Ureter (tissue), 1 donor: ENCODE measurements at places on chromosomes 5 and 9. TPM values are rescaled to one million over a fixed set of nuclear protein-coding genes. Genes with fewer than 3 reads are reported as not detected.

DNA sequence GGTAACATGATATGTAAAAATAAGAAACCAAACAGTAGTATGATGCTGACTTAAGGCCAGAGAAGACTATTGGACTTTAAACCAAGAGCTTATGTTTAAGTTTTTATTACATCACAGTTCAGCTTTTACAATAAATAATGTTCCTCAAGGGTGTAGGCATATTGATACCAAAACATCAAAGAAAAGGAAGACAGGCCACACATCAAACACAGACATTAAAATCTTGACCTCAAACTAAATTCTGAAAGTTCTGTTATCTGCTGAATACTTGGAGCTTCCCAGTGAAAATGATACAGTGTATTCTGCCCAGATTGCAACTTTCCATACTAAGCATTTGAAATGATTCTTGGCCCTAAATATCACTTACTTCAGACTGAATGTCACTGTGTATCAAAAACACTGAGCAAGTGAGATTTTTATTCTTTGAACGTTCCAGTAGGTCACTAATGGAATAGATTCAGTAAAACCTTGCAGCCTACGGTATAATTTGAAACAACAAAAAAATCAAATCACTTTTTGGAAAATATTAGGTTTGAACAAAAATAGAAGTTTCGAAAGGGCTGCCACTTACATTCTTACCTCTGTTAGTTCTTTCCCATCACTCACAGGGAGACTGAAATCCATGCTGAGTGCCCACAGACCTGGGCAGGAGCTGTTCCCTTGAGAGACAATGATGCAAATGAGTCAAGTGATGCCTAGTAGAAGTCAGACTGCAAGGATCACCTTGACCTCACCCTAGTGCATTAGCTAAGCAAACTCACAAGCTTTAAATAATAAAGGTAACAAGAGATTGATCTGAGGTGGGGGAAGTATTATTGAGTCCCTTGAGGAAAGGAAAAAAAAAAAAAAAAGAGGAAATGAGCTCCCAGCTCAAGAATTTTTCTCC lies 2.5 kb downstream of the LPAR1 start:
- DNase-seq, result no peak

- DNase-seq, result no peak
Observed at GRCh38 chr9:81530310-81530810, 159.0 kb downstream of the TLE1 start.

GRCh38 chr9:82949203-82949602 lies 113.7 kb downstream of the RASEF start:
- DNase-seq, result no peak

DNA sequence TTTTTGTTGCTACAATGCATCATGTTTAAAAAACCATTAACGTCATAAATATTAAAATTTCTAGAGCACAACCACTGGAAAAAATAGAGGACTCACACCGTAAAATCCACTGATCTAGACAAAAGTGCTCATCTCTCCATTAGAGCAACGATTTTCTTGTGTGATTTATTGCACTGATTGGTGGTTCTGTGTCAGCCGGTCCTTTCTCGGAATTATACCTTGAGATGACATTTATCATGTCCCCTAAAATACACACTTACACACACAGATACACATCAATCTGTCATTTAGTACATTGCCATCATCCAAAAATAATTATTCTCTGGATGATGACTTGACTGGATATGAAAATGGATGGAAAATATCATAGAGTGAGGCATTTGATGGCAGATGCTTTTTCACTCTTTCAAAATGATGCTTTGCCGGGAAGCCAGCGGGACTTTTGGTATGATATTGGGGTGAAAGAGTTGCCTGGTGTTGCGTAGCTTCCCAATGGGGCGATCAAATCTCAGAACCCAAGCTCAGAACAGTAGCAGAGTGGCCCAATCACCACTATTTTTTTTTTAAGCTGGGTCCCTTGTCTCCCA lies 226.6 kb downstream of the GAS1 start:
- no peak for DNase-seq

DNA sequence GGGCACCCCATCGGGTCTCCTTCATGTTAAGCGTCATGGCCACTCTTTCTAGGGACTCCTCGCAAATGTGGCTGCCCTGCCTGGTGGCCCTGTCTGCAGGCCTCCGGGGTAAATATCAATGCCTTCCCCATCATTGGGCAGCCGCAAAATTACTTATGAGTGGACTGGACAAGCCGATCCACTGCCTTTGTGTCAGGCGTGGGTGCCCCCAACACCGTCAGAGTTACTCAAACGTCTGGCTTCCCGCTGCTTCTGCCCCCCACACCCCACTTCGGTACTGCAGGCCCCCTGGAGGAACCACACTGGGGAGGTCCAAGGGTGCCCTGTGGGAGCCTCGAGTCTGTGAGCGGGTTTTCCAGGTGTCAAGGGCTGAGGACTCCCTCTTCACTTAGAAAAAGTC lies 3.8 kb downstream of the LHX3 start:
- no peak for DNase-seq

DNA sequence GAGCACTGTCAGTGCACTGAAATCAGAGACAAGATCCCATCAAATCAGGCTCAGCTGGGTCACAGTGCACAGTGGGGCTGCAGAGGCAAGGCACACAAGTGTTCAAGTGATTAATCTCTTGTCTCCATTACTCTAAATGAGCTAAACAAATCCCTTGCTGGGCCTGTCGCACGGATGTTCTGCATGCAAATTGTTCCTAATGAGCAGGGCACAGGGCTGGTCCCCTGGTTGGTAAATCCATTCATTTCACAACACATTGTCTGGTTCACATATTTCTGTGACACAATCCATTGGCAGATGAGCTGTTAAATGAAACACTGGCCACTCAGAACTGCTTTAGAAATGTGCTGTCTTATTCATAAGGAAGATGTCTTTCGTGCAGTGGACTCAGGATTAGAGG lies 167.9 kb upstream of the BRINP1 start:
- no peak for DNase-seq

DNA sequence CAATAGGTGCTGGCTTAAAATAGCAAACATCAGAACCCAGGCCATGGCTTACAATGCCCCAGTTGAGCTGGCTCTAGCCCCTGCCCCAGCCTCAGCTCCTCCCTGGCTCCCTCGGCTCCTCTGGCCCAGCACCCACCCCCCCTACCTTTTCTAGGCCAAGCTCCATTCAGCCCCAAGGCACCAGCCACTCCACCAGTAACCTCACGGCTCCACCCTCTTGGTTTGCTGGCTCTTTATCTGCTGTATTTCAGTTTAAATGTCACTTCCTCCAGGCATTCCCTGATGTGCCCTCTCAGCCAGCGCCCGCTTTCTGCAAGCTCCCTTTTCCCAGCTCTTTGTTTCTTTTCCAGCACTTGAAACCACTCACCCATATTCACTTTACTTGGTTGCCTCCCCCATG lies 10.6 kb downstream of the C1QTNF2 start:
- no peak for DNase-seq

GRCh38 chr5:132289097-132289496 lies 5.1 kb upstream of the SLC22A4 start:
- DNase-seq, result no peak

DNA sequence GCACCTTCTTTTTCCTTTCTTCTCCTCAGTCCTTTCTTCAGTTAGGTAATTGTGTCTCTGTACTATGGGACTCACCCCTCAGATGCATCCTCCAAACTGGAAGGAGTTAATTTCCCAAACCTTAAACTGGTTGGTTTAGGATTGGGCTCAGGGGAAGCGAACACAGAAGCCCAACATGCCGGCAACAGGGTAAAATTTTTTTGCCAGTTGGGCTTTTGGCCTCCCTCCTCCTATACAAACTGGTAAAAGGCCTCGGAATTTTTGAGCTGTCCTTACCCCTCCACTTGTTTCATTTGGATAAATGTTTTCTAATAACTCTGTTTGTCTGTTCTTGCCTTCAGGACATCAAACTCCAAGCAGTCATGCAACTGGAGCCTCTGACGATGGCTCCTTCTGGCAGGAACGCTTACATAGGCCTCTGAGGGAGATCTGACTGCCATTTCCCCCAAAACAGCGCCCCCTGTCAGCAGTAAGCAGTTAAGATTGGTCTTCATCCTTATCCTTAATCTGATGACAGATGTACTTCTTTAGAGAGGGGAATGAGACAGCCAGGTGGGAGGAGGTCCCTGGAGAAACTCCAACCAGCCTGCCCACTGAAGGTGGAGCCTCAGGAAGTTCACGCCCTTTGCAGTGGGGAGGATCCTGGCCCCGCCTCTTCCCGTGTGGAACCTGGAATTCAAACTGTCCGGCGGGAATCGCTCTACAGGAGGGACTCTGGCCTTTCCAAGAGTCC lies 57.8 kb upstream of the SPINK5 start:
- no peak for DNase-seq

Gene STC2
- 8.8 TPM for total RNA-seq

Gene CDO1
- total RNA-seq, result 3.5 TPM

Gene SREK1IP1
- 14.8 TPM for total RNA-seq

DNA sequence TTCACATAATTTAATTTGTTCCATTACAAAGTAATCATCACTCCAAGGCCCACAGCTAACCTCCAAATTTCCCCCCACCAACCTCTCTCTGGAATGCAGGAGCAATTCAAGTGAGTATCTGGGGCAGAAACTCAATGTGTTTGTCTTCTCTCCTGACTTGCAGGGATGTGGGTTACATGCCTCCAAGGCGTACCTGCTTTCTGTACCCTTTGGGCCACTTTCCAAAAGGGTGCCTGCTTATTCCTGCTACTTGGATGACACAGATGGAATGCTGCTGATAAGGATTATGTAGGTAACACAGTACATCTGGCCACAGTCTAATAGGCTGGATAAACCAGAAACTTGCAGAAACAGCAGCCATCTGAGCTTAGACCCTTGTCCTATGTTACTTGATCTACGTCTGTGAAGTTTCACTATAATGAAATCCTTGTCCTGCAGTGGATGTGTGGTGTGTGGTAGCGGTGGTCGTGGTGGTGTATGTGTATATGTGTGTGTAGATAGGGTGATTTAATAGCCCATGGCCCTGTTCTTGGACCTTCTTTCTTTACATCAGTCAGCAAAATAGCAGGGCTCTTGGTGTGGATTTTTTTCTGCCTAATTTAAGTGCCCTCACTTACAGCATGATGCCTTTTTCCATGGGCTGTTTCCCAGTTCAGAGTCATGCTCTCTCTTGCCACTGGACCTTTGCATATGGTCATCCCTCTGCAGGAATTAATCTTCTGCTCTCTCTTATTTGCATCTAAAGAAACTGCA lies 175.9 kb downstream of the ZDHHC21 start:
- DNase-seq, result no peak

DNA sequence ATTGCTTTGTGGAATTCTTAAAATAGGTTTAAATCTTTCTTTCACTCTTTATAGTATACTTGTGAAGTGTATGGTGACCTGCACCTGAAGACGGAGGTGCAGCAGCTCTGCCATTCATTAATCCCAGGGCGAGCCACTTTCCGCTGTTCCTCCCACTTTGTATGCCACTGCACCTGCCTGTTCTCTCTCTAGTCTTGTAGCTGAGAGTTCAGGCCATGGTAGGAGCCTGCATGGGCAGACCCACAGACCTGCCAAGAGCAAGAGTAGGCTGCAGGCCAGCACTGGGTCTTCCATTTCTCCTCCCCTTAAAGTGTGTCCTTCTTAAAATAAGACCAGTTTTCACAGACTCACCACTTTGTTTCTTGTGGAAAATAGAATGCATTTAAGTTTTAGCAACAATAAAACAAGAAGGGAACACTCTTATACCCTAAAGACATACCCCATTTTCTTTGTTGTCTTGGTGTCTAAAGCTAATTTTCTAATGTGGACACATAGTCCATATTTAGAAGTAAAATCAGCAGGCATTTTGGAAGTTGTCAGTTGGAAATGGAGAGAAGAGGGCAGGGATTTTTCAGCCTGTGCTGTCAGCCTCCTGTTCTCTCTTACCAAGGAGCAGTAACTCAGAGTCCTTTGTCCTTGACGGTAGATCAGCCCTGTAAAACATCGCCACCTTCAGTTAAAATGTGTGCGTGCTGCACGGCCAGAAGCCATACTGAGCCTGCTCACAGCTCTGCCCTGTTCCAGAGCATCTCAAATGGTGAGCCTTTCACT lies 103.2 kb downstream of the SNCAIP start:
- DNase-seq, result peak; percentile 68
